Stimulated activated CD8-positive, alpha-beta memory T cell treated with anti-CD3 and anti-CD28 coated beads, Interleukin-4, amount 100 ng/mL, for 1 hour (primary cell): ENCODE measurements at places on chromosomes 11 and 22.

GRCh38 chr11:38266691-38267090 lies 1668.7 kb upstream of the RAG2 start:
- no peak for DNase-seq

DNA sequence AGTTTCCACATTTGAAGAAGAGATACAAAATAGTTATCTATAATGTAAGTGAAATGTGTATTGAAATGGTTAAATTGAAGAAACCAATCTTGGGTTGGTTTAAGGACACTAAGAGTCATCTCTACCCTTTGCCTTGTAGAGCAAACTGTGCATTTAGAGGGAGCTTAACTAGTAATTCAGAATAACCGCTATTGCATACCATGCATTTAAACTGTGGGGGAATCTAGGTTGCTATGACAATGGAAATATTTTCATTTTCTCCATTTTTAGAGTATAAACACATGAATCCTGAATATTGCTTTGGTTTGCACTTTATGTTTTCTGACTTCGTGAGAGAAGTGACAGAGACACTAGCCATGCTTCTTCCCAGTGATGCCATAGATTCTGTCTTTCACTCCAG lies 39.7 kb downstream of the FAT3 start:
- DNase-seq = no peak

- DNase-seq = no peak
These were observed 408.3 kb downstream of the ETS1 start for GRCh38 chr11:128179039-128179438.

DNA sequence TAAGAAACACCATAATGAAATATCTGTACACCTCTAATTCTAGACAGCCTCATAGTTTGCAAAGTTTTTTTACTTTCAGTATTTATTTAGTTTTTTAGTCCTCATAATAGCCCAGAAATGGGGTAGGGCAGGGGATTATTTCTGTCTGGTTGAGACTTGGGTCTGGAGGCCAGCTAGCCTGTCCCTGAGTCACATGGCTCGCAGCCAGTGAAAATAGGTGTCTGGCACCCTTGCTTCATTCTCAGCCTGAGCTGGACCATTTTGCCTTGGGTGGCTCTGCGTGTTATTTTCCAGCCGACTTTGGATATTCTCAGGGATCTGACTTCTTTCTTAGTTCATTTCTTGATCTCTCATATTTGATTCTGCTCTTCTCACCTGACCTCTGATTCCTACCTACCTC lies 123.9 kb upstream of the NARS2 start:
- DNase-seq = no peak

GRCh38 chr11:112722148-112722547 lies 239.1 kb upstream of the NCAM1 start:
- DNase-seq = no peak

- no peak for DNase-seq
These were observed 68.7 kb downstream of the SCN3B start for GRCh38 chr11:123585706-123586105.

GRCh38 chr11:90176069-90176468 lies 41.6 kb downstream of the NAALAD2 start:
- no peak for DNase-seq

DNA sequence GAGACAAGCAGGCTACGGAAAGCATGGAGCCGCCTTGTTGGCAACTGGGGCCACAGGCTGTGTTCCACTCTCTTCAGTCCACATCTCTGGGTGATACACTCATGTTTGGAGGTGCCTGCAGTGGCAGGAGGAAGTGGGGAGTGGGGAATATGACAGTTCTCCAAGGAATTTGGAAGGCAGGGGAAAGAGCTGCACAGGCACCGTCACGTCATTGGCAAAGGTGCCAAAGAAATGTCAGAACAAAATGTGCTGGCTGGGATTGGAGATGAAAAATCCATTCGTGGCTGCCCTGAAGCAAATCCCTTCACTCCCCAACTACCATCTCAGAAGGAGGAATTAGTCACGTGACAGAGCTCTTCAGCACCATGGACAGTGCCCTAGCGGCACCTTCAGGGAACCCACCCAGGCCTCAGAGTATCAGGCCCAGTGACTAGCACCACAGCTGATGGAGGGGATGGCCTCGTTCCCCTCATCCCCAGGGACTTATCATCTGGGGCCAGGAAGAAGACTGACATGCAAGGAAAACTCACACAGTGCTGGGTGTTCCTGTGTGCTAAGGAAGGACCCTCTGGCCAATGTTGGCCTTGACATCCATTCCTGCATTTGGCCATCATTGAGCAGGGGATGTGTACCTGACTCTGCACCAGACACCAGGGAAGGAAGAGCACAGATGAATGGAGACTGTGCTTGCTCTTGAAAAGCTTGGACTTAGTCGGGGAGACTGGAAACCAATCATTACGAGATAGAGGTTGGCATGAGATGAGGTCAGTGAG lies 48.5 kb upstream of the PRDM11 start:
- no peak for DNase-seq

- DNase-seq = no peak
These were observed 14.1 kb downstream of the TNKS1BP1 start for GRCh38 chr11:57310630-57311086.

- DNase-seq = no peak
These were observed at the start of gene OR51L1 for GRCh38 chr11:4994551-4994950. Gene OR51L1, plus strand, starts transcription at chr11:4994851. Its CDS starts 4,132 bp downstream, at chr11:4998983.
